Hematopoietic multipotent progenitor cell (in vitro differentiated cells): ENCODE measurements at places on chromosomes 16 and 17. TPM values are rescaled to one million over a fixed set of nuclear protein-coding genes. Genes with fewer than 3 reads are reported as not detected.

Gene C17orf107
- total RNA-seq = 18.3 TPM

Gene CAPNS2
- 0.81 TPM for total RNA-seq

Gene NT5M
- 32.0 TPM for total RNA-seq

Gene CDRT4
- 3.5 TPM for total RNA-seq

Gene PARD6A
- total RNA-seq = 10.0 TPM

Gene BCL6B
- total RNA-seq = 17.8 TPM

Gene HBZ
- total RNA-seq = not detected

Gene RAC3
- 18.9 TPM for total RNA-seq

Gene KRTAP2-1
- total RNA-seq = not detected

Gene C17orf50
- total RNA-seq = 0.27 TPM

Gene CHST5
- under 0.01 TPM for total RNA-seq

GRCh38 chr17:47969930-47970724 lies 786 bp upstream of the CDK5RAP3 start:
- no peak for DNase-seq

DNA sequence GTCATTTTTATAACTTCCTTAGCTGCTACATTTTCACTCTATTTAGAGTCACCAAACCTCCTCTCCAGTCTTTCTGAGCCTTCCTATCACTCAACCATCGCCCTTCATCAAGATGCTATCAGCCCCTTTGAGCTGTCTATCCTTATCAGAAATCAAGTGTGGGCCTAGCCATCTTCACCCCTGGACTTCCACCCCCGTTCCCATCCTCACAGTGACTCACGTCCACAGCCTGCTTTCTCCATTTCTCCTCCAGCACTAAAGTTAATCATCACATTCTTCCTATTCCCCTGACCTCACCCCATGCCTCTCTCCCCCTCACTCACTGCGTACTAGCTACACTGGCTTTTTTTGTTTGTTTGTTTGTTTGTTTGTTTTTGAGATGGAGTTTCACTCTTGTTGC lies 2.4 kb upstream of the TEKT3 start:
- no peak for DNase-seq

DNA sequence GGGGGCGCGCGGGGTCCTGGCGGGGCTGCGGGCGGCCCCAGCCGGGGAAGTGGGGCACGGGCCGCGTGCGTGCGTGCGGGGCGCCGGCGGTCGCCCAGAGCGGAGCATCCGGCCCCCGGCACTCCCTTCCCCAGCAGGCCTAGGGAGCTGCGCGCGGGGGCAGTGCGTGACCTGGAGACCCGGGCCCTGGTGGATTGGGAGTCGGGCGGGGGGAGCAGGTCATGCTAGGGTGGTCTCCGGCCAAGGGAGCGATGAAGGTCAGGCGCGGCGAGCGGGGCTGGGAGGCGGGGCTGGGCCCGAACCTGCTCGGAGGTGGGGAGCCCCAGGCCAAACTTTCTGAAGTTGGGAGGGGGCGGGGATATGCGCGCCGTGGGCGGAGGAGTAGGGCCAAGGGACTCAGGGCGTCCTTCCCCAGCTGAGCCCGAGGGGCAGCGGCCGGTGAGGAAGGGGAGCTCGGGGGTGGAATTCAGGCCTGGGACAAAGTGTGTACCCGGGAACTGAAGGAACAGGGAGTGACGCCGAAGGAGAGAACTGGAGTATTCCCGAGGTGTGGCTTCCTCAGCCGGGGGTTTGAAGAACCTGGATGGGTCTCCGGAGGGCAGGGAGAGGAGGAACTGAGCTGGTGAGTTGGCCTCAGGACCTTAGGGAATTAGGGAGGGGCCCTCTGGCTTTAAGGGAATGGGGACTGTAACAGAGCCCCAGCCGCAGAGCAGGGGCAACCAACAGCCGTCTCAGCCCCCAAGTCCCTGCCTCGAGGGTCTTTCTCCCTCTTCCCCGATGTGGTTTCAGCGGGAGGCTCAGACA lies 589 bp downstream of the XYLT2 start:
- DNase-seq = no peak

DNA sequence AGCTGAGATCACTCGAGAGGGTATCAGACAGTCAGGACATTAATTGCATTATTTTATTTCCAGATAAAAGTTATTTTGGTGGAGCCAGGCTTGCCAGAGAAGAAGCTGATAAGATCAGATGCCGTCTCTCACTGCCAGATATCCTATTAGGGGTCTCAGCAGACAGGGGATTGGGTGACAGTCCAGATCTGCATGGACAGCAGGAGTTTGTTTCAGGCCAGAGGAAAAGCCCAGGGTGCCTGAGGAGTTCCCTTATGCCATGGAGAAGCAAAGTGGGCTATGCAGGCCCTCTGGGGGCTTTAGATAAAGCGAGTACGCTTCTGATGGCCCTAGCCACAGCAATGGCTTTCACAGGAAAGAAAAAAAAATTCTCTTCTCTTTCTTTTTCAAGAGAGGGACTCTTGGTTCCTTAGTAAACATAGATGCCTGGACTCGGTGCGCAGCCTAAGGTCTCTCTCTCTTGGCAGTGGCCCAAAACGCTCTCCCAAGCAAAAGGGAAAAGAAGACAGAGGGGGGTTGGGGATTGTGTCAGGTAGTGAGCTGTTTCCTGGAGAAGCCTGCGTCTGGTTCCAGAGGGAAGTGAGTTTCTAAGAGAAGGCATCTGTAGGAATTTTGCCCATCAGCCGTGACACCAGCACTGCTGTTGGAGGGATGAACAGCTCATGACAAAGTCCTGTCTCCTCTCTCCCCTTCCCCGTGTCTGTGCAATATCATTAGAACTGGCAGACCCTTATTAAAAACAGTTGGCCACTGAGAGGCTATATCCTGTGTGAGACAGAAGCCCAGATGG lies 166.3 kb upstream of the FOXF1 start:
- DNase-seq = no peak

DNA sequence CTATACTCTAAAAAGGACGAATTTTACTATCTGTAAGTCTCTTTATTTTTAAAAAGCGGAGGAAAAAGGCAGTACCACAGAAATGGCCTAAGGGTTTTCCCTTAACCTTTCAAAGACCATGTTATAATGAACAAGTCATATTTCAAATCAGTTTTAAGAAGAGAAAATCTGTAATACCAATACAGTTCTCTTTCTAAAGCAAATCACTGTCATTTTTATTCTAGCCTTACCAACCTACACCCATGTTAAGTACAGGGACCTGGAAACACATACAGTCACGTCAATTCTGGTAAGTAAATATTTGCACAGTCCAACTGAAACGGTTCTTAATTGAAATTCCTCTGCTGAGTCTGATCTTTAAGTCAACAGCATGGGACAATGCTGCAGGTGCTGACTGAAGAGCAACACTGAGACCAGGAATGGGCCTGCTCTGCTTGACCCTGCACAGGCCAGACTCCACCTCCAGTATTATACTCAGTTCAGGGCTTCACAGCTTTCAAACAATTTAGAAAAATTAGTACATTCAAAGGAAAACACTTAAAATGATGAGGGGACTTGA lies 20.2 kb downstream of the MBTPS1 start:
- no peak for DNase-seq

DNA sequence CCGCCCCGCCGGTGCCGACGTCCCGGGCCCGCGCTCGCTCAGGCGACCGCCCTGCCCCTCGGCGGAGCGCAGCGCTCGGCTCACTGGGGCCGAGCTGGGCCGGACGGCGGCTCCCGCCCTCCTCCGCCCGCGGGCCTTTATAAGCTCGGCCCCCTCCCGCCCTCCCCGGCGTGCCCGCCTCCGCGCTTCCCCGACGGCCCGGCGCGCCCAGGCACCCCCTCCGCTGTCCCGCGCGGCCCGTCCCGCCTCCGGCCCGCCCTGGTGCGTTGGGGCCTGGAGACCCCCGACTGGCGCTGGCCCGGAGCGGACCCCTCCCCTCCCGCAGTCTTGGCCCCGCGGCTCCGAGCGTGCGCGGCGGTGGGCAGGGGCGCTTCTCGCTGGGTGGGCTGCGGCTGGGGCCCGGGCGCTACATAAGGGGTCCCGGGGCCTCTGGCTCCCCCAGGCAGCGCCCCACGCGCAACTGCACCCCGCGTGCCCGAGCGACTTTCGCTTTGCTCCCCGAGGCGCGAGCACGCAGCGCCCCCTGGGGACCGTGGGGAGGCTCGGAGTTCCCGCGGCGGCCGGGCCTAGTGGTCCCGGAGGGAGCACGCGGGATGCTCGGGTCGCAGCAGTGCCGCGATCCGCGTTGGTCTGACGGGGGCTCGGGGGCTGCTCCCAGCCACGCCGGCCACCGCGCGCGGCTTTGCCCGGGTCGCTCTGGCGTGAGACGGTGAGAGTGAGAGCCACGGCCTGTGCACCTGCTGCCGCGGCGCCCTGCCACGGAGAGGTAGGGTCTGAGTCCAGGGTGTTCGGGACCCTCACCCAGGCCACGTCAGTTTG lies at the start of gene PIEZO1:
Gene PIEZO1 (minus strand): TSS at position 115 of the 819 bp plus-strand sequence. CDS start 256 bp downstream, outside the sequence.
- peak; percentile 75 for DNase-seq

GRCh38 chr16:85370543-85370880 lies 242.6 kb upstream of the GSE1 start:
- DNase-seq = no peak

- no peak for DNase-seq
Observed at GRCh38 chr16:10076037-10076436, 106.2 kb downstream of the GRIN2A start.

GRCh38 chr16:27929818-27930217 lies 133.7 kb downstream of the GSG1L start:
- no peak for DNase-seq

GRCh38 chr16:86775511-86775921 lies 197.2 kb downstream of the FOXL1 start:
- DNase-seq = no peak

DNA sequence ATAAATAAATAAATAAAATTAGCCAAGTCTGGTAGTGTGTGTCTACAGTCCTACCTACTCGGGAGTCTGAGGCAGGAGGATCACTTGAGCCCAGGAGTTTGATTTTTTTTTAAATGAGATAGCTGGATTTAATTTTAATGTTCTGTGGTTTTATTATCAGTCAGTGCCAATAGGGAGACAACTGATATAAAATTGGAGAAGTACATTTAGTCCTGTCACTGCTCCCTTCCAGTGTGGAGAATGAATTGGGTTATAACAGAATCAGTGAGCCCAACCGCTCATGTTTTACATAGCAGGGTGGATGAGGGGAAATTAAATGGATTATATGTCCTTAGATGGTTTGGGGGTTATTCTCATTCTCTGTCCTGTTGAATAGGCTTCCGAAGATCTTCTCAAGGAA lies 6.2 kb downstream of the NME1 start:
- DNase-seq = no peak

DNA sequence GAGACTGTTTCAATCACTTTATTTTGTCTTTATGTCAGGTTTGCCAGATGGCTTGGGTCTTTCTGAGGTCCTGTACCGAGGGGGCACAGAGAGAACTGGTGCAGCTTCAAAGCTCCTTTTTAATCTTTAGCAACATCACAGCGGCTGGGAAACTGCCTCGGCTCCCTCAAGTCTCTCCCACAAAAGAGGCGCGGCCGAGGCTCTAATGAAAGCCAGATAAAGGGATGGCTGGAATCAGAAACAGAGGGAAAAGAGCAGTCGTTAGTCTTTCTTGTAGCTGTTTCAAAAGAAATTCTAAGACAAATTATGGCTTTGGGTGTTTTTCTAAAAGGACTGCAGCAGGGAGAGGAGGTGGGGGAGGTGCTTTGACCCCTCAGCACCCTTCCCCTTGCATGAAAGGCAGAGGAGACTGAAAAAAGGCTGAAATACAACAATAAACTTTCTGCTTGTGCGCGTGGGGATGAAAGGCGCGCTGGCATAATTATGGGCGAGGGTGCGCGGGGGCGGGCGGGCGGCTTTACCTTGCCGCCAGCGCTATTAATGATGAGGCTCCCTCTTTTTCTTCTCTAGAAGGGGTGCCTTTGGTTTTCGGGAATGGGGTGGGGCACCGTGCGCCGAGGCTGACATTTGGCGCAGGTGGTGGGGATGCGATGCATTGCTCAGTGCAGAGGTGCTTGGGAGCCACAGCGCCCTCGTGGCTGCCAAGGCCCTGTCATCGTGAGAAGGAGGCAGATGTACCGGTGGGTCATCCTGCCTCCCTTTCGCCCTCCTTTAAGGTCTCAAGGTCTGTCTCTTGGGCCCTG lies 22.3 kb upstream of the BRD7 start:
- no peak for DNase-seq

DNA sequence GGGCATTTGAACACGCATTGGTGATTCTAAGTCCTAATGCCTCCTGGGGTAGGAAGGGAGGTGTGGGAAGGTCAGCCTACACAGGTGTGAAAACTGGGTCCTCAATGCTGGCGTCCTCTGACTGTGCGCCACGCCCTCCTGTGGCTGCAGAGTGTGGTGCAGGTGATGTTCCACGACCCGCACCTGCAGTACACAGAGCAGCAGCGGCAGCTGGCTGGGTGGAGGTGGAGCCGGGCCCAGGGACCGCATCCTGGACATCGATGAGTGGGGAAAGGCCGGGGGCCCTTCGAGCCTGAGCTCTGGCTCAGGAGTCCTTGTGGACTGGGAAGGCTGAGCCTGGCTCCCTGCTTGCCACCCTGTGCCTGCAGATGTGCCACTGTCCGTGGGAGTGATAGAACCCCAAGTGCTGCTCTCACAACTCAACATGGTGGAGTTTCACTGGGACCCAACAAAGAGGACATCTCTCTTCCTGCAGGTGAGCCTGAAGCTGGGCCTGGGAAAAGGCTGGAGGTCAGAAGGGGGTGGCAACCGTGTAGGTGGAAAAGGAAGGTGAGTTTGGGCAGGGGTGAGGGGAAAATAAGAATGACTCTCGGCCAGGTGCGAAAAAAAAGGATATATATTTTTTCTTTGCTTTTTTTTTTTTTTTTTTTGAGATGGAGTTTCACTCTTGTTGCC lies 14.0 kb upstream of the STAC2 start:
- no peak for DNase-seq

- no peak for DNase-seq
Observed at GRCh38 chr16:57815987-57816745, 13.9 kb upstream of the KIFC3 start.

DNA sequence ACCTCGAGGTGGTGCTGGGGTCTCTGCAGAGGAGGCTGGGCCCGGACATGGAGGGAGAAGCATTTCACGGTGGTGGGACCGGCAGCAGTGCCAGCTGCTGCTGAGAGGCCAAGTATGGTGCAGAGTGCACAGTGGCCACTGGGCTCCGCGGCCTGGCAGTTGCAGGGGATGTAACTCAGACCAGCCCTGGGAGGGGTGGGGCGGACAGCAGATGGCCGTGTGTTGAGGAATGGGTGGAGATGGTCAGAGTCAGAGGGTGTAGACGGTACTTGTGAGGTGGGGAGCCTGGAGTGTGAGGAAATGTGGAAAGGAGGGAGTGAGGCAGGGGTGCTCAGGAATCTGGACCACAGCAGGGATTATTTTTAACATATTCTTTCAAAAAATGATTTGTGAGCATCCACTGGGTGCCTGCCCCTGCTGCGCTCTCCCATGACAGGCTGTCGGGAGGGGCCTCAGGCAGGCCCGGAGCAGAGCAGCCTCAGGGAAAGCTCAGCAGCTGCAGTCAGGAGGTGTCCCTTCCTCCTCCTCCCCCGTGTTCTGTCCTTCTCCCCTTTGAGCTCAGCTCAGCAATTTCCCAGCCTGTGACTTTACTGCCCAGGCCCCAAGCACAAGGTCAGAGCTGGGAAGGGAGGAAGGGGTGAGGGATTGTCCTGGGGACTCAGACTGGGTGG lies 113.1 kb downstream of the RAP1GAP2 start:
- DNase-seq = no peak

- DNase-seq = no peak
Observed at GRCh38 chr16:49486400-49486799, 112.8 kb downstream of the C16orf78 start.

GRCh38 chr16:46857368-46857945 lies 26.5 kb upstream of the C16orf87 start:
- peak; percentile 6 for DNase-seq

GRCh38 chr17:6503641-6504195 lies 52.6 kb downstream of the PITPNM3 start:
- DNase-seq = no peak

- DNase-seq = no peak
Observed at GRCh38 chr16:1557074-1557473, 23.6 kb downstream of the TMEM204 start.
